ENCODE measurements at places on chromosomes 2 and 18. TPM values are rescaled to one million over a fixed set of nuclear protein-coding genes. Genes with fewer than 3 reads are reported as not detected.

DNA sequence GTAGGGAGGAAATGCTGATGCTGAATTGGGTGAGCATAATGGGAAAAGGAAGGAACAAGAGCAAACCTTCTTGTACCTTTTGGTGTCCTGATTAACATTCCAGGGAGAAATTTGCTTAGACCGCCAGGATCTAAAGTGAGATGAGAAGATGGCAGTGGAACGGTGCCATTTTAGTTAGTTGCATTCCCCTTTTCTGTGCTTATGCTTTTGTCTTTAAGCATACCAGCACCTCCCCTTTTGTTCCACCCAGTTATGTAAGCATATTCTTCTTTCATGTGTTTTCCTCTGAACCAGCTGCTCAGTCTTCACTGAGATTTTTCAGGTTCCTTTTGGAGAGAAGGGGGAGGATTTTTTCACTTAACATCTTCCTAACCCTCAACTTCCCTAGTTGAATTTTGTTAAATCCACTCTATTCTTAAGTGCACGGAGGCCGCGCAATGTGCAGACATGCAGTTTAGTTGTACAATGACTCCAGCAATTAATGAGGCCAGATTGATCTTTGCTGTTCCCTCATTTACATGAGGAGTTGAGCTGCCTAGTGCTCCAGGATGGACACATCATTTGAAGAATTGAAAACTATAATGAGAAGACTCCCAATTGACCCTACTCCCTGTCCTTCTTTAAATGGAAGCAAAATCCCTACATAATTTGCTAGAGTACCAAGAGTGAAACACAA, 73.9 kb downstream of the MAP4K4 start:
- DNase-seq = no peak

DSC1 gene
- 0.93 TPM for total RNA-seq

DNA sequence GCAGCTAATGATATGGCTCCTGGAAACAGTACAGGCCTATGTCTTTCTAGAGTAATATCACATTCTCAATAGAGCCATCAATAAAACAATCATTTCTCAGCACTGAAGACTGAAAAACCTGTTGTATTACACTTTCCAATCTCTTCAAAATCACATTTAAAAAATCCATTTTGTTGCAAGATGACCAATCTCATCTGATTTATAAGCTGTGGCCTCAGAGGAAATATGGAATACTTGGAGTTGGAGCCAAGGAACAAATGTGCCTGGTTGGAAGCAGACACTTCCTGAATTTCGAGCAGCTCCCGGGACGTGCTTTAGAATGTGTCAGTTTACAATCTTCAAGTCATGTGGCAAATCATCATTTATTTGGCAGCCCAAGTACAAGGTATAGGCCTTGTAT, 114.5 kb downstream of the ADCYAP1 start:
- DNase-seq = no peak

DNA sequence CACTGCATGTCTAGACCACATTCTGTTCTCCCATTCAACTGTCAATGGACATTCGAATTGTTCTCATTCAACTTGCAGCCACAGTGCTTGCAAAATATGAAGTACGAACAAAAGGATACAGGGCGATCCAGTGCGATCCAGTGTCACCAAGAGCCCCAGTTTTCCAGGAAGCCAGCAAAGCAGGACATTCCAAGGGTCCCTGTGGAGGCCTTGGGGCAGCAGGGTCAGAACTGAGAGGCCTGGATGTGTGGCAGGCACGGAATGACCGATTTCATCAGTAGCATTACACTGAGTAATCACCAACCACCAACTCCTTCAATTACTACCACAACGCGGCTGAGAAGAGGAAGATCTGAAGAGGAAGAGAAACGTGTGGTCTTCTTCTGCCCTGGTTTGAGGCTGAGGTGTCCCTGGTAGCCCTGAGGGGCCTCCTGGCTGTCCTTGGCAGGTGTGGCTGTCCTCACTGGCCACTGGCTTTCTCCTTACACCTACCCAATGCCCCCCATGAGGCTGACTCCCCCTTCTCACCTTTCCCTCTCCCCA, 172.7 kb upstream of the FHL2 start:
- no peak for DNase-seq

DNA sequence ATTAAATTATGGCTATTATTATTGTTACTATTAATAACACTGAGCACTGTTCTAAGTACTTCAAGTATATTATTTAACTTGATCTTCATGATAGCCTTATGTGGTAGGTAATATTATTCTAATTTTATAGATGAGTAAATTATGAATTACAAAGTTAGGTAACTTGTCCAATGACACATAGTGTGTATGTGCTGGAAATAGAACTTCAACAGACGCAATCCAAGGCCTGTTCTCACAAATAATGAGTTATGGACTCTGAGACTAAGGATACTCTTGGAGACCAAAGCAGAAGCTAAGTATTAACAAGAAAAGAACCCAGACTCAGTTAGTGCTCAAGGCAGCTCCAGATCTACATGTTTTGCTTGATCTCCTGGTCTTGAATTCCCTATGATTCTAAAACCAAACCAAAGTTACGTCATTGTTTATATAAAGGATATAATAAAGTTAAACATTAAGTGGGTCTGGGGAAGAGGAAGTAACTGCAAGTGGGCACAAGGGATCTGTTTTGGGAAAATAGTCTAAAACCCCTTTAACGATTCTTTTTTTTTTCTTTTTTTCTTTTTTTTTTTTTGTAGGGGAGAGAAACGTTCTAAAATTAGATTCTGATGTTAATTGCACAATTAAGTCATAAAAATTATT, 211.3 kb downstream of the ERBB4 start:
- DNase-seq = no peak

DNA sequence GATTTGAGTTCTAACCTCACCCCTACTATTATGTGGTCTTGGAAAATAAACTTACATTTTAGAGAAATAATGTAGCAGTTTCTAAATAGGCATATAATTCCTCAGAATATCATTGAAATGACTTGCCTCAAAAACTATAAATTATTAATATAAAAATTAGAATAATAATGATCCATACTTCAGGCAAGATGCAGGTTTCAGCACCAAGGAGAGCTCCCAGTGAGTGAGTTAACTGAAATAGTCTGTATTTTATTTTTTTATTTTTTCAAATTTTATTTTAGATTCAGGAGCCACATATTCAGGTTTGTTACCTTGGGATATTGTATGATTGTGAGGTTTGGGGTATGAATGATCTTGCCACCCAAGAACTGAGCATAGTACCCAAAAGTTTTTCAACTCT, 472.2 kb upstream of the DCC start:
- DNase-seq = no peak

- no peak for DNase-seq
Measured at GRCh38 chr18:64718808-64719207, 569.9 kb upstream of the LINC00305 start.

GRCh38 chr18:63322908-63323634, 3.5 kb upstream of the BCL2 start:
- peak; percentile 33 for DNase-seq

GRCh38 chr2:232689152-232689910, 7.8 kb upstream of the GIGYF2 start:
- no peak for DNase-seq

DNA sequence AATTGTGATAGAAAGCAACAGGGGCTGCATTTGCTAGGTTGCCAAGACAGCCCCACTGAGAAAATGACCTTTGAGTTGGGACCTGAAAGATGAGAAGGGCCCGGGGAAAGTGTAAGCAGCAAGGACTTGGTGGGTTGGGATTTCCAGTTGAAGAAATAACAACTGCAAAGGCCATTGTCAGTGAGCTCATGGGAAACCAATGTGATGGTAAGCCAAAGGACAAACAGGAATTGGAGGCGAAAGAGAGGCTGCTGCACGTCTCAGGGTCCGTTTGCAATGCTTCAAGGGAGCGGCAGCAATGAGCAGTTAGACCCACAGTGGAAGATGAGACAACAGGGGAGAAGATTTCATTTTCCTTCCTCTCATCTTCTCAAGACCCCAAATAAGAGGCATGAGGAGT, 51.5 kb upstream of the RGPD4 start:
- no peak for DNase-seq

DNA sequence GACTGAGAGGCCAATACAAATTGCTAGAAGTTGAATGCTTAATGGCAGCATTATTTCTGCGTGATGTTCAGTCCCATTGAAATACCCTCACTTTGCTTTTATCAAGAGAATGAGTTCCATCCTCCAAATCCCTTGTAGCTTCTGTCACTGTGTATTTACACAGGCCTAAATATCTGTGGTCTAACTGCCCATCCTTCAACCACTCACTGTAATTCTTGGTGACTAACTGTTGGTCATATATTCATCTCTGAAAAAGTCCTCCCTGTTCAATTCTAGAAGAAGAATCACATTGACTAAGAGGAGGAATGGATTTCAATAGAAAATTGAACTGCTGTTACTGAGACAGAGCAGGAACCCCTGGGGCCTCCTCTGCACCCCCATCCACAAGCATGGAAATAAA, 74.2 kb upstream of the L3MBTL4 start:
- DNase-seq = no peak

GRCh38 chr2:127421116-127421800, 3.0 kb downstream of the PROC start:
- DNase-seq = no peak

- DNase-seq = no peak
Measured at GRCh38 chr18:36155851-36156757, 26.4 kb downstream of the ELP2 start.

- DNase-seq = no peak
Measured at GRCh38 chr2:23850564-23851256, 76.2 kb downstream of the ATAD2B start.

IL36RN gene
- not detected for total RNA-seq

- no peak for DNase-seq
Measured at GRCh38 chr2:57552885-57553284, 493.7 kb upstream of the VRK2 start.

DNA sequence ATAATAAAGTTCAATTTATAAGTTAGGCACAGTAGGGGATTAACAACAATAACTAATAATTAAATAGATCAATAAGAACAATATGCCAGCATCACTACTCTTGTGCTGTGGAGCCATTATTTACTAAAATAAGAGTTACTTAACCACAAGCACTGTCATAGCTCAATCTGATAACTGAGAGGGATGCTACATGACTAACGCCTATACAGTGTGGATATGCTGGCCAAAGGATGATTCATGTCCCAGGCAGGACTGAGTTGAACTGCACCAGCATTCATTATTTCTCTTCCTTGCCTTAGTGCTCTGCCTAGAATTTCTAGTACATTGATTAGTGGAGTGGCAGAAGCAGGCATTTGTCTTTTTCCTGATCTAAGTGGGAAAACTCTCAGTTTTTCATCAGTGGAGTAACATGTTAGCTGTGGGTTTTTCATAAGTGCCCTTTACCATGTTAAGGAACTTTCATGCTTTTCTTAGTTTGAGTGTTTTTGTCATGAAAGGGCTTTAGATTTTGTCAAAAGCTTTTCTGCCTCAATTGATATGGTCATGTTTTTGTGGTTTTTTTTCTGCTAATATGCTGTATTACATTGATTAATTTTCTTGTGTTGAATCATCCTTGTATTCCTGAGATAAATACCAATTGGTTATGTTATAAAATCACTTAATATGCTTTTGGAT, 21.7 kb downstream of the KIAA1328 start:
- DNase-seq = no peak

DNA sequence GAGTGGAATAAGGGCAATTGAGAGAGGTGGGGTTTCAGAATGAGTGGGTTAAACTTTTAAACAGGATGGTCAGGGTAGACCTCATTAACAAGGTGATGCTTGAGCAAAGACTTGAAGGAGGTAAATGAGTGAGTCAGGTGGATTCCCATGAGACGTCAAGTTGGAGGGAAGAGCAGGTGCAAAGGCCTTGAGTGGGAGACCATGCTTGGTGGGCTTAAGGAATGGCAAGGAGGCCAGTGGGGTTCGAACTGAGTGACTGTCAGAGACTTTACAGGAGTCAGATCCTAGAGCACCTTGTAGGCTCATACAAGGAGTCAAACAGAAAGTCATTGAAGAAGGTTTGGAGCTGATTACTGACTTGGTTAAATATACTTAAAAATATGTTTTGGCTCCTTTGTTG, 284.1 kb downstream of the CYRIA start:
- DNase-seq = no peak

DNA sequence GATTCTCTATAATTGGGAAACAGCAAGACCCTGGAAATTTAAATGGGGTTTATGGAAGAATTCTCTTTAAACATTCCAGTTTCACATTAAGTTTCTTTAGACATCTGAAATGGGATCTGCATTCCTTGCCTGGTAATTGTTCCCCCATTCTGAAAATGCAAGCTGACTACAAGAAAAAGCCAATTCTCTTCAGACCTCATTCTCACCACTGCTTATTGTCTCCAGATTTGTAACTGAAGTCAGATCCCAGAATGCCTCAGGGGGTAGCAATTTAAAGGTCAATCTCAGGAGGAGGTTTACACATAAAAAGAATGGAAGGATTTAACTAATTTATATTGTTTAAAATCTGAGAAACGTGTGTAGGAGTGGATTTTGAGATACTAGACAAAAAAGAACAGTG, 41.2 kb downstream of the COL3A1 start:
- DNase-seq = no peak

DNA sequence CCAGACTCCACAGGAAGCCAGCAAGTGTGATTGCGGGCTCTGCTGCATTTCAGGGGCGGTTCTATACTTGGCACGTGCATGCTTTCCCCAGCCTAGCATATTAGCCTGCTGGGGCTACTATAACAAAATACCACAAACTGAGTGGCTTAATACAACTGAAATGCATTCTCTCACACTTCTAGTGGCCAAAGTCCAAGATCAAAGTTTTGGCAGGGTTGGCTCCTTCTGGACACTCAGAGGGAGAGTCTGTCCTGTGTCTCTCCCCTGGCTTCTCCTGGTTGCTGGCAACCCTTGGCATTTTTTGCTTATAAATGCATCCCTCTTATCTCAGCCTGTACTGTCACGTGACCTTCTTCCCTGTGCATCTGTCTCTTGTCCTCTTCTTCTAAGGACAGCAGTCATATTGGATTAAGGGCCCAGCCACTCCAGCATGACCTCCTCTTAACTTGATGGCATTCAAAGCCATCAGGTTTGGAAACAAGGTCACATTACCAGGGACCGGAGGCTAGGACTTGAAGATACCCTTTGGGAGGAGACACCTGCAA, 138.7 kb downstream of the RNF152 start:
- DNase-seq = no peak

DNA sequence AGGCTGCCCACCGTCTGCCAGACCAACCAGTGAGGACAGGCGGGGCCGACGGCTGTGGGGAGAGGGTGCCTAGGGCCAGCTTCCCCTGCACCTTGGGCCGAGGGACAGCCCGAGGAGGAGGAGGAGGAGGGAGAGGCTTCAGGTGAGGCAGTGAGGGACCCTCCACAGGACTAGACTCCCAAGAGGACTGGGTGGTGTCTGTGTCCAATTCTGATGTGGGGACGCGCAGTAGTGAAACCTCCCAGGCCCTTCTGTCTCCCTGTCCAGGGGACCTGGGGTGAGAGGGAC, 19.8 kb upstream of the ASB1 start:
- no peak for DNase-seq

GRCh38 chr18:7117390-7118355, at the start of gene LAMA1:
Gene LAMA1 (minus strand): TSS chr18:7117797. CDS start chr18:7117720, 77 bp downstream.
- DNase-seq = no peak

CFAP65 gene
- total RNA-seq = not detected

GAD1 gene
- 0.74 TPM for total RNA-seq

All from activated naive CD8-positive, alpha-beta T cell treated with anti-CD3 and anti-CD28 coated beads for 36 hours (primary cell).